Activated T-helper 17 cell treated with anti-CD3 and anti-CD28 coated beads, Interleukin-2, amount 50 U/mL, for 72 hours (primary cell): ENCODE measurements at places on chromosomes 1 and 21. TPM values are rescaled to one million over a fixed set of nuclear protein-coding genes. Genes with fewer than 3 reads are reported as not detected.

GRCh38 chr1:237901299-237901934 is 10.7 kb upstream of the ZP4 start:
- no peaks in the 10 kb centered on the region for H3K4me1 ChIP-seq
- H3K27ac ChIP-seq: no peak overlapping the region
- no peak for ATAC-seq
- H3K27me3 ChIP-seq: no peaks in the 10 kb centered on the region
- H3K4me3 ChIP-seq: no peak overlapping the region

DNA sequence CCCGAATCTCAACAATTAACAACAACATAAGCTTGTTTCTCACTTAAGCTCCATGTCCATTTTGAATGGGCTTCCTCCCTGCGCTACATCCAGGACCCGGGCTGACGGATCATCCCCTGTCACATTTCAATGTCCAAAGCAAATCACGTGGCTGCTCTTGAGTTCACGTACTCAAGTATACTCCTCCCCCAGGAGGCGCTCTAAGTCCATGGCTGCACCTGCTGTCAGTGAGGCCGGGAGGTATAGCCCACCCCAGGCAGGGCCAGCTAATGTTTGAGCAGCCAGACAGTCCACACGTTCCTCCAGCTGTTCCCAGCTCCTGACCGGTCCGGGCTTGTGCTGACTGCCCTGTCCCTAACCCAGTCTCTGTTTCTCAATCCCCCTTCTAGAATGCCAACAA is 220.8 kb downstream of the SLC35F3 start:
- peaks cover 26% of the 10 kb centered on the region for H3K27me3 ChIP-seq
- no peak overlapping the region for H3K27ac ChIP-seq
- no peaks in the 10 kb centered on the region for H3K36me3 ChIP-seq
- H3K4me1 ChIP-seq: no peaks in the 10 kb centered on the region

DNA sequence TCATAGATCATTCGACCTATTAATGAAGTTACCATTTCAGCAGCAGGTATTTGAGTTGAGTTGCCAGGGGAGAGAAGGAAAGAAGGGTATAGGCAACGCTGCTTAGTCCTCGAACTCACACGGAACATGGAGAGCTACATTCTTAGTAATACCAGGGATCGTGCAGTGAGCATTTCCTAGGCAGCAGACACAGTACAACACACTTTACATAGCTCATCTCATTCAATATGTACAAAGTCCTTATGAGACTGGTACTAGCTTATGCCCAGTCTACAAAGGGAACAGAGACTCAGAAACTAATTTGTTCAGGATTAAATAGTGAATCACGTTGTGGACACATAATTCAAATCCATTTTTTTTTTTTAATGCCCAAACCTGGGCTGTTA is 25.6 kb downstream of the IRF2BP2 start:
- H3K4me3 ChIP-seq: no peak overlapping the region
- H3K27me3 ChIP-seq: peaks cover 5% of the 10 kb centered on the region
- H3K27ac ChIP-seq: no peak overlapping the region
- H3K4me1 ChIP-seq: no peaks in the 10 kb centered on the region

- peaks cover 9% of the 10 kb centered on the region for H3K27me3 ChIP-seq
- no peaks in the 10 kb centered on the region for H3K4me1 ChIP-seq
- H3K27ac ChIP-seq: no peak overlapping the region
- no peaks in the 10 kb centered on the region for H3K36me3 ChIP-seq
- no peak for ATAC-seq
Observed at GRCh38 chr1:55321942-55322341, 106.8 kb upstream of the USP24 start.

- H3K27me3 ChIP-seq: peaks cover 11% of the 10 kb centered on the region
- no peaks in the 10 kb centered on the region for H3K36me3 ChIP-seq
- no peak overlapping the region for H3K4me3 ChIP-seq
- peak; percentile 56 for ATAC-seq
Observed at GRCh38 chr21:38219049-38219628, 37.7 kb upstream of the KCNJ15 start.

GRCh38 chr21:16330082-16330907 is 600.5 kb downstream of the USP25 start:
- no peak overlapping the region for H3K4me3 ChIP-seq
- peak; percentile 70 for ATAC-seq
- H3K4me1 ChIP-seq: no peaks in the 10 kb centered on the region
- no peaks in the 10 kb centered on the region for H3K27me3 ChIP-seq
- no peaks in the 10 kb centered on the region for H3K36me3 ChIP-seq
- no peak overlapping the region for H3K27ac ChIP-seq

GRCh38 chr1:221335161-221336101 is 406.5 kb downstream of the DUSP10 start:
- H3K36me3 ChIP-seq: no peaks in the 10 kb centered on the region
- H3K4me3 ChIP-seq: no peak overlapping the region
- no peaks in the 10 kb centered on the region for H3K4me1 ChIP-seq

- H3K4me3 ChIP-seq: no peak overlapping the region
- no peak overlapping the region for H3K27ac ChIP-seq
- no peak for ATAC-seq
- no peaks in the 10 kb centered on the region for H3K36me3 ChIP-seq
Observed at GRCh38 chr1:161241682-161242081, 3.7 kb upstream of the NR1I3 start.

- peak; percentile 82 for ATAC-seq
- H3K36me3 ChIP-seq: no peaks in the 10 kb centered on the region
- no peak within 1 kb of the TSS for H3K27ac ChIP-seq
- H3K4me1 ChIP-seq: peaks cover 7% of the 10 kb centered on the region
Observed at GRCh38 chr1:67832737-67833601, at the start of gene GNG12. GNG12 (minus strand) TSS chr1:67833467; CDS start chr1:67707686, 125,781 bp downstream.

- H3K4me3 ChIP-seq: no peak overlapping the region
- H3K27me3 ChIP-seq: peaks cover 13% of the 10 kb centered on the region
- H3K27ac ChIP-seq: no peak overlapping the region
- H3K36me3 ChIP-seq: no peaks in the 10 kb centered on the region
- no peaks in the 10 kb centered on the region for H3K4me1 ChIP-seq
Observed at GRCh38 chr1:41418857-41419583, 57.8 kb downstream of the FOXO6 start.

DNA sequence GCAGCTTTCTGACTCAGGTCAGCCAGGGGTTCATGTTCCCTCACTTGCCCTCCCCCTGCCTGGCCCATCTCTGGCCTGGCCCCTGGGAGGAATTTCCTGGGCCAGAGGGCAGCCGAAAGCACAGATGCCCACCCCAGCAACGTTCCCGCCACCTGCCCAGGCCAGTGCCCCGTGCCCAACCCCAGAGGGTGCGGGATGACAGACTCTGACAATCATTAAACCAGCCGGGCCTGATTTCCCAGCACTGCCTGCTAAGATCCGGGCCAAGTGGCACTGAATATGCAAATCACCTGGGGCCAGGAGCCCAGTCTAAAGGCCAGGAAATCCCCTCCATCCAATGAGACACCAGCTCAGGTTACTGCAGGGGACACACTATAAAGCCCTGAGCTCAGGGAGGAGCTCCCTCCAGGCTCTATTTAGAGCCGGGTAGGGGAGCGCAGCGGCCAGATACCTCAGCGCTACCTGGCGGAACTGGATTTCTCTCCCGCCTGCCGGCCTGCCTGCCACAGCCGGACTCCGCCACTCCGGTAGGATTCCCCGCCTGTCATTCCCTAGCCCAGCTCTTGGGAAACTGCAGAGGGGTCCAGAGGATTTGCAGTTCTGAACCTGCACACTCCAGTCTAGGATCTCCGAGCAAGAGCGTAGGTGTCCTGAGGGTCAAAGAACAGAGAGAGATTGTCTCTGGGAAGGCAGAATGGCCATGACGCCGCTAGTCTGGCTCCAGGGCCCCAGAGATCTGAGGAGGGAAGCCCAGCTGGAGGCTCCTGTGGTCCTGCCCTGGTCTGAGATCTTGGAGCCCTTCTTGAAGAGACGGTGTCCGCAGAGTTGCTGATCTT is at the start of gene ELF3:
ELF3 (plus strand) TSS at position 408 of the 836 bp plus-strand sequence. CDS start 550 bp downstream, outside the sequence.
- no peaks in the 10 kb centered on the region for H3K4me1 ChIP-seq
- no peaks in the 10 kb centered on the region for H3K27me3 ChIP-seq
- H3K36me3 ChIP-seq: peaks cover 8% of the 10 kb centered on the region

DNA sequence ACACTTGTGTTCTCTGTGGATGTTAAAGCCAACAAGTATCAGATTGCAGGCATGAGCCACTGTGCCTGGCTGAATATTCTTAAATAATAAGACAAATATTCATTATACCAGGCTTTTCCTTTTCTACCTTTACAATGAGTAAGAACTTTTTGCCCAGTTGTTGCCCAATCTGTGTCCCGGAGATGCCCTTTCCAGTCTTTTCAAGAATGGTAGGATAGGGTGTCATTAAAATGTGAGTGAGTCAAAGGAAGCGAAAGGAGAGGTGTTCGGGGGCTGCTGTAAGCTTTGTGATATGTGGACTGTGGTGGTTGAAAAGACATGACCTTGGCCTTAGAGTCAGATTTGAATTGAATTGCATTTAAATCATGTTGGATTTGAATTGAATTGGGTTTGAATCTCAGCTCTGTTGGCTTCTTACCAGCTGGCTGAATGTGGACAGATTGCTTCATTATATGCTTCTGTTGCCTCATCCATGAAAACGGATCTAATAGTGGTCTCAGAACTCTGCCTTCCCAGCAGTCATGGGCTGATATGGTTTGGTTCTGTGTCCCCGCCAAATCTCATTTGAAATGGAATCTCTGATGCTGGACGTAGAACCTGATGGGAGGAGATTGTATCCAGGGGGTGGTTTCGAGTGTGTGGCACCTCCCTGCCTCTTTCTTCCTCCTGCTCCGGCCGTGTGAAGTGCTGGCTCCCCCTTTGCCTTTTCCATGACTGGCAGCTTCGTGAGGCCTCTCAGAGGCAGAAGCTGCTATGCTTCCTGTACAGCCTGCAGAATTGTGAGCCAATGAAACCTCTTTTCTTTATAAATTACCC is 22.7 kb upstream of the AADACL3 start:
- H3K27me3 ChIP-seq: peaks cover 7% of the 10 kb centered on the region
- no peaks in the 10 kb centered on the region for H3K36me3 ChIP-seq
- H3K4me1 ChIP-seq: no peaks in the 10 kb centered on the region
- H3K4me3 ChIP-seq: no peak overlapping the region
- no peak overlapping the region for H3K27ac ChIP-seq

DNA sequence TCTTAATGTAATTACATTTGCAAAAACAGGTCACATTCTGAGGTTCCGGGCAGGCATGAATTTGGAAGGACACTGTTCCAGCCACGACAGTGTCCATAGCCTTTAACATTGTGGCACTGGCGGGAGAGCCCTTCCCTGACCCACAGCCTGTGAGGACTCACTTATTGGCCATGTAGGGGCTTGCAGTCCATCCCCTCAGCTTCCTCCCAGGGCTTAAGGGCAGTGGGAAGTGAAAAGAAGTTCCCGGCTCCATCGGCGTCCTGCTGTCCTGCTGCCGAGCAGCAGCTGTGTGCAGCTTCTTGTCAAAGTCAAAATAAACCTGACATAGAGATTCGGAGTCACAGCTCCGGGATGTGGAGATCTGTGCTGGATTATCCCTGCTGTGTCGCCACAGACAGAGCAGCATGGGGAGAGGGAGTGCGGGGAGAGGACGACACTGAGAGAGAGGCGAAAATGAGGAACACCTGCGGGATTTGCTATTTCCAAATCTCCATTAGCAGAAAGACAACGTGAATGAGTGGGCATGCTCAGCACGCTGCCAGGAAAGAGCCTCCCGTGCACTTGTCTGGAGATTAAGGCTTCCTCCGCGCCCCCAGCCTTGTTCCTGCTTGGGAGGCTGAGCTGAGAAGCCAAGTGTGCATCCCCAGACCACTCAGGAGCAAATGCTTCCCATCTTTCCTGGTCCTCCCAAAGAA is 260.3 kb downstream of the ASTN1 start:
- H3K4me1 ChIP-seq: no peaks in the 10 kb centered on the region
- H3K36me3 ChIP-seq: no peaks in the 10 kb centered on the region
- peaks cover 6% of the 10 kb centered on the region for H3K27me3 ChIP-seq
- no peak for ATAC-seq
- no peak overlapping the region for H3K4me3 ChIP-seq
- H3K27ac ChIP-seq: no peak overlapping the region

DNA sequence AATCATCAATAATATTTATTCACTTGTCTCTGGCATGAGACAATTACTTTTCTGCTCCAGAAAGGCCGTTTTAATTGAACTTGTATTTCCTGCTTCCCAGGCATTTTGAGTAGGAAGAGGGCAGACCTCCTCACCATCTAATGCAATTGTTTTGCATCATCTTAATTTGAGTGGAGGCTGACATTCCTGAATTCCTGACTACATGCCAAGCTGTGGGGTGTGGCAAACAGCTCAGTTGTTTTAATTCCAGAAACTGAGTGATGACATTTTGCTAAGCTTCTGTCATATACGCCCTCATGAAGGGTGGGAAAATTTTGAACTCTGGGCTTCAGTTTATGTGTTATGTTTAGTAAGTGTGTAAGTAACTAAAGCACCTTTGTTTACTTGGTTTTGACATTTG is 125.4 kb upstream of the USP25 start:
- H3K27ac ChIP-seq: no peak overlapping the region
- no peak for ATAC-seq
- no peaks in the 10 kb centered on the region for H3K36me3 ChIP-seq
- H3K4me1 ChIP-seq: no peaks in the 10 kb centered on the region
- no peak overlapping the region for H3K4me3 ChIP-seq

GRCh38 chr1:202540448-202540847 is 169.8 kb downstream of the SYT2 start:
- H3K4me3 ChIP-seq: no peak overlapping the region
- no peaks in the 10 kb centered on the region for H3K4me1 ChIP-seq
- no peak overlapping the region for H3K27ac ChIP-seq
- H3K27me3 ChIP-seq: no peaks in the 10 kb centered on the region

DNA sequence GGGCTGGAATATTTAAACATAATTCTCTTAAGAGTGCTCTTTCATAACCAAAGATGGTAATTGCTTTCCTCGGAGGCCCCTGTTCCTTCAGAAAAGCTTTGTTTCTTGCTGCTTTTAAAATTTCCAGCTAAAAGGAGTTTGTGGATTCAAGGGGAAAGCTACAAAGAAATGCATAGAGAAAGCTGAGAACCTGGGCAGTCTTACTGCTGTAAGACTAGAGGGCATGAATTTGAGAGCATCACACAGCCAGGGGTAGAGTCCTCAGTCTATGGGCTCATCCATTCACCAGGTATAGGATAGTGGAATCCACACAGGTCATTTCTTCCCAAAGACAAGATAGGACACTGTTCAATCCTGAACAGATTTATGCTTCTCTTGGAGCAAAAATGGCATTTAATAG is 186.3 kb upstream of the PLD5 start:
- H3K4me1 ChIP-seq: no peaks in the 10 kb centered on the region
- no peak overlapping the region for H3K27ac ChIP-seq
- H3K27me3 ChIP-seq: peaks cover 8% of the 10 kb centered on the region
- no peak for ATAC-seq

Gene PPM1J
- total RNA-seq: 0.30 TPM

Gene TEX38
- total RNA-seq: not detected

Gene L1TD1
- total RNA-seq: not detected

Gene LIPI
- total RNA-seq: not detected

Gene CD101
- 0.26 TPM for total RNA-seq

Gene SNAPIN
- 29.0 TPM for total RNA-seq

Gene SPRR2G
- not detected for total RNA-seq

Gene FAM167B
- total RNA-seq: 0.99 TPM

Gene RHD
- not detected for total RNA-seq

Gene XKR8
- 12.2 TPM for total RNA-seq
